ENCODE measurements at places on chromosomes 3 and 15.
A peak's percentile ranks its signal among the peaks of the same experiment; 100 is the strongest.

DNA sequence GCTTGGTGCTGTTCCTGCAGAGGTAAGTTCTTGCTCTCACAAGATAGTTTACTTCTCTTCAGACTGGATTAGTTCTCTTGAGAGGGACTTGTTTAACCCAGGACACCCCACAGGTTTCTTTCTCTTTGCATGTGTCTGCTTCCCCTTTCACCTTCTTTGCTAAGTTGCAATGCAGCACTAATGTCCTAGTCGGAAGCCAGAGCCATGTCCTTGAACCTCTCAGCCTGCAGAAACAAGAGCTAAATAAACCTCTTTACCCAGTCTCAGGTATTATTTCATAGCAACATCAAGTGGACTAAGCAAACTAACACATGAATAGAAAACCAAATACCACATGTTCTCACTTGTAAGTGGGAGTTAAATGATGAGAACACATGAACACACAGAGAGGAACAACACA is 915.2 kb downstream of the NSUN3 start:
- no peak for DNase-seq

DNA sequence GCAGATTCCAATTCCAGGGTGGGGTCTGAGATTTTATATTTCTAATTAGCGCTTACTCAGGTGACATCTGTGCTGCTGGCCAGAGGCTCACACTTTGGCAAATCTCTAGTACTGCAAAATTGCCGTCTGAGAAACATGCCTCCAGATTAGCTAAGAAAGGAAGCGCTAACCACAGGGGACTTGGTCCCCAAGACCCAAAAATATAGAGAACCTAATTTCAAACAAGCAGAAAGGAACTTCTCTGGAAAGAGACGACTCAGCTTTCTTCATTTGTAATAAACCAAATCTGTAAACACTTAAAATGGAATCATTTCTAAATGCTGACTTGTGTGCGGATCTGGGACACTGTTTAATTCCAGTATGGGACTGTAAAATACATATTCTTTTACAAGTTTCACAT is 55.7 kb downstream of the B3GNT5 start:
- DNase-seq: no peak

DNA sequence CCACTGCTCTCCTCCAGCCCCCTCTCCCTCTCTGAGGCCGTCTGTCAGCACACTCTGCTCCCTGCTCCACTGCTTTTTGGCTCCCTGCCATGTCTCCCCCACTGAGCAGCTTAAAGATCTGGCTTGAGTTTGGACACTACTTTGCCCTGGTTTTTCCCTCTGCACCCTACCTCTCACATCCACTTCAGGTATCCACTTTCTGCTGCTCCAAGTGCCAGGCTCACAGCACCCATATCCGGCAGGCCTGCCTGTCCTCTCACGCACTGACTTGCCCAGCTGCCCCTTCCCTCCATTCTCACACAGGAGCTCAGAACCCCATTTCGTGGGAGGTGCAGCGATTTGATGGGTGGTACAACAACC is 3.7 kb downstream of the DUOX1 start:
- no peak for DNase-seq

GRCh38 chr3:26292780-26293179 is 329.8 kb upstream of the LRRC3B start:
- no peak for DNase-seq

DNA sequence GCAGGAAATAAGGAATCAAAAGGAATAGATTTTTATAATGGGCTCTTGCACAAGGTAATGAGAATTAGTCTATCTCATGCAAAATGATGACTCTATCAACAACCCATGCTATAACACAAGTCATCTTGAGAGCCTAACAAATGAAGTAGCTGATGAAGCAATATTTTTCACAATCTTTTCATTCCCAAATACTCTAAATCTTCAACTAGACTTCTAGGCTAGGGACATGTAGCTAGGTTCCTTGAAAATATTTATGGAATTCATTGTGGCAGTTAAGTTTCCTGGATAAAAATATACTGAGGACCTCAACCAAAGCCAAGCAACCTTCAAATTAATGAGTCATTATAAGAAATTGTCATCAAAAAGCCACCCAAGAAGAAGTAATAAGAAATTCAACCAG is 55.4 kb downstream of the DCBLD2 start:
- no peak for DNase-seq

- DNase-seq: no peak
Measured at GRCh38 chr3:61541694-61542093, 19.7 kb upstream of the PTPRG start.

GRCh38 chr3:9165421-9165820 is 84.0 kb downstream of the SRGAP3 start:
- DNase-seq: no peak

- DNase-seq: peak; percentile 64
Measured at GRCh38 chr3:186746008-186746407, 28.8 kb downstream of the KNG1 start.

- no peak for DNase-seq
Measured at GRCh38 chr3:45413172-45413765, 24.9 kb downstream of the LARS2 start.

DNA sequence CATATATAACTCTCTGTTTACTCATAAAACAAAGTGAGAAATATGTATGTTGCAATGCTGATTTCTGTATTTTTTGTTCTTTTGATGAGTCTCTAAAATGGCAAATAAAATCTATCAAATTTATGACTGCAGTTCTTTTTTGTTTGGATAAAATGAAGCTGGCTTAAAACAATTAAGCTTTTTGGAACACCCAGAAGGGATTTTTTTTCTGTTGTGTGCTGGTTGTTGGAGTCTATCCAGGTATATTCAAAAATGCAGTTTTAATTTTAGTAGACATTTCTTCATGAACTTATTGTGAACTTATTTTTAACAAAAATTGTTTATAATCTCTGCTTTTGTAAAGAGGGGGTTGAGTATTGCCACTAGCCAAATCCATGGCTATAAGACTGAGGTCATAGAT is 405.5 kb downstream of the RAP2B start:
- no peak for DNase-seq

GRCh38 chr15:101134780-101135179 is 117.1 kb downstream of the CHSY1 start:
- DNase-seq: no peak

DNA sequence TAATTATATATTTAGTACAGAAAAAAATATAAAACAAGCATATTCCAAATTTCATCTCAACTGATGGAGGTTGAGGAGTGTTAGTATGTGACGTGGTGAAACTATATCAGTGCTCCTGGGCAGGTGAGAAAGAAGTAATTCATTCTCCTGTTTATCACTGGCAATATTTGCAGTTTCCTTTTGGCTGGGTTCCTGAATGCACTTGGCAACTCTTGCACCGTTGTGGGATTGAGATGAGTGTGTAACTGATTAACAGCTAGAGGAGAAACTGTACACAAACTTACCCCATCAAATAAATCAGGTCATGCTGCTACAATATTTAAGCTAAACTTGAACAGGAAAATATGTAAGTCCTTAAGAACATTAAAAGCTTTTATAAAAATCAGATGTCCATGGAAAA is 2.1 kb upstream of the ATP13A4 start:
- DNase-seq: no peak

DNA sequence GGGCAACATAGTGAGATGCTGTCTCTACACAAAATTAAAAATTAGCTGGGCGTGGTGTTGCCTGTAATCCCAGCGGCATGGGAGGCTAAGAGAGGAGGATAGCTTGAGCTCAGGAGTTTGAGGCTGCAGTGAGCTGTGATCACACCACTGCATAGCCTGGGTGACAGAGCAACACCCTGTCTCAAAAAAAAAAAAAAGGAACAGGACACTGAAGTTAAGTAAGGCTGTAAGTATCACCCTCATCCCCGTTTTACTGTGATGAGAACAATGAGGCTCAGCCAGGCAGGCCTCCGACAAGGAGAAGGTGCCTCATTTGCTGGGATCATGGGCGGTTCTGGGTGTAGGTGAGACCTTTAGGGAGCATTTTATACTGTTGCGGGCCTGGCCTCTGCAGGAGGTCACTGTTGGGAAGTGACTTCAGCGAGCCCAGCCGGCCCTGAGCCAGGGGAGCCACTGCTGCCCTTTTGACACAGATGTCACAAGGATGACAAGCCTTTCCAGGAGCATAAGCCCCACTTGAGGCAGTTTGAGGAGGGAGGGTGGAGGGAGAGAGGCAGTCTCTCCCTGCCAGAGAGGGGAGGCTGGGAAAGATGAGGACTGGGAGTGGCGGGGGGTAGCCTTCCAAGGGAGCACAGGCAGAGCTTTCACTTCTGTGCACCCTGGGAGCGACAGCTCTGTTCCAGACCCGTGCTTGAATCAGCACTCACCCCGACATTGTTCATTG is 30.8 kb downstream of the IRAK2 start:
- no peak for DNase-seq

DNA sequence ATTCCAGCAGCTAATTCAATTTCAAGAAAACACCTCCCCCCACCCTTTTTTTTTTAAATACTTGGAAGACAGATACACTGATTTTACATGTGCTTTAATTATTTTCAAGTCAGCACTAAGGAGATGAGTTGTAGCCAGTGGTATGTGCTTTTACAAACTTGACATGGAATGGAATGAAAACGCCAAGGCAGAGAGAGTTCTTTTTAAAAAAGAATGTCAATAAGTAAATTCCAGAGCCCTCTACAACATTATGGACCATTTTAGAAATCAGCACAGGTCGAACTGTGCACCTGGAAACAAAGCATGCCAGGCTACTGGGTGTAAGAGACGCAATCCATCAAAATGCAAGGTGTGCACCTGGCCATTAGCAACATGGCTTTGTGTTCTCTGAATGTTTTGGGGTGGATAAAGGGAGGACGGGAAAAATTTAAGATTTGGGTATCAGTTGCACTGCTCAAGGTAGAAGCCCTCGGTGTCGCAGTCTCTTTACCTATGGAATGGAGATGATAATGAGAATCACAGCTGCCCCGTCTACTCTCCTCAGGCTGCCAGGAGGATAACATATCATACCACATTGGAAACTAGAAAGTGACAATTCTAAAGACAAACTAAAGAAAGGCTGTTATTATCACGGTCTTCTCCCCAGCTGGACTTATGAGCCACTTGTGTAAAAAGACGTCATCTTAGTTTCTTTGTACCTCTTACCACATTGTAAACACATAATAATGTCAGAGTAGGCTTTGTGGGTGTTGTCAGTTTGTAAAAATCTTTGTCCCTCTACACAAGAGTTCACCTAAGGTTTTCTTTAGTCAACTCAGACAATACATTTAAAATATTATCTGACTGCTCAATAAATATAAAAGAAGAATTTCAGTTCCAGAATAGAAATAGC is 107.4 kb upstream of the PRICKLE2 start:
- DNase-seq: no peak

DNA sequence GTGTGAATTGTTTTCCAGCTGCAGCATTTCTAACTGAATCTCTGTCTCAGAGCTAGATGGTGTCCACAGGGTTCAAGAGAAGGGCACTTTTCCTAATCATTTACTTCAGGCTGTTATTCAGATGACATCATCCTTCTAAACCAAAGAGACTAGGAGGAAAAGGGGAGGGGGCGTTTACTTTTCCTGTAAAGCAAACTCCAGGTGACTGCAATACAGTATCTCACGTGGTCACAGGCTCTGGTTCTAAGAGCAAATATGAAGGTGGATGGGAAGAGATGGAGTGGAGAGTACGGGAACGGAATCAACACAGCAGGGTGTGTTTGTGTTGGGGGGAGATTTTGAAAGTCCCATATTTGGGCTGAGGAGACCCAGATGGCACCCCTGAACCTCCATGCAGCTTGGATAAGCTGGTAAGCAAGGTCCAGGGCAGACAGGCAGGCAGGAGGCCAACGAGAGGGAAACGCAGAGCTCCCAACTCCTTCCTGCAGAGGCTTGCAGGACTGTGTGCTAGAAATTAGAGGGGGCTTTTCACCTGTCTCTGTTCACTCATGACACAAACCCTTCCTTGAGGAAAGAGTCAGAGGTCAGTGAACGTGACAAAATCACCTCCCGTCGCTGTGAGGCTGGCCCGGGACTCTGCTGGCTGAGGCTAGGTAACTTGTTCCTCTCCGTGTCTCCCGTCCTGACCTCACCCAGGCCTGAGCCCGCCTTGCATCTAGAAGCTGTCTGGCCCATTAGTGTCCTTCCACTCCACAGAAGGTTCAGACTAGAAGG is 151.2 kb downstream of the OPA1 start:
- no peak for DNase-seq

GRCh38 chr15:60362321-60363086 is 35.3 kb downstream of the ANXA2 start:
- DNase-seq: peak; percentile 80

DNA sequence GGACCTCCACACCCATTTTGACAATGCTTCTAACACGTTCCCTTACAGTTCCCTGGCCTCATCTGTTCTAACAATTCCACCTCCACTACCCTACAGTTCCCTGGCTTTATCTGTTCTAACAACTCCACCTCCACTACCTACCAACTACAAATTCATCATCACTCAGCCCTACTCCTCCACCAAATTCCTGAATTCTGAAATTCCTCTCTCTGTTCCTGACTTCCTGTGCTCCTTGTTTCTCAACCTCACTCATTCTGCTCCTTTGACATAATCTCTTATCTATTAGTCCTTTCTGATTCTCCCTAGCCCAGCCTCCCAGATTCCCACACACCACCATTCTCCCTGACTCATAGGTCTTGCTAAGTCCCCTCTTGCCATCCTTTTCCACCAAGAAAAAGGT is 22.5 kb downstream of the UPK1B start:
- no peak for DNase-seq

DNA sequence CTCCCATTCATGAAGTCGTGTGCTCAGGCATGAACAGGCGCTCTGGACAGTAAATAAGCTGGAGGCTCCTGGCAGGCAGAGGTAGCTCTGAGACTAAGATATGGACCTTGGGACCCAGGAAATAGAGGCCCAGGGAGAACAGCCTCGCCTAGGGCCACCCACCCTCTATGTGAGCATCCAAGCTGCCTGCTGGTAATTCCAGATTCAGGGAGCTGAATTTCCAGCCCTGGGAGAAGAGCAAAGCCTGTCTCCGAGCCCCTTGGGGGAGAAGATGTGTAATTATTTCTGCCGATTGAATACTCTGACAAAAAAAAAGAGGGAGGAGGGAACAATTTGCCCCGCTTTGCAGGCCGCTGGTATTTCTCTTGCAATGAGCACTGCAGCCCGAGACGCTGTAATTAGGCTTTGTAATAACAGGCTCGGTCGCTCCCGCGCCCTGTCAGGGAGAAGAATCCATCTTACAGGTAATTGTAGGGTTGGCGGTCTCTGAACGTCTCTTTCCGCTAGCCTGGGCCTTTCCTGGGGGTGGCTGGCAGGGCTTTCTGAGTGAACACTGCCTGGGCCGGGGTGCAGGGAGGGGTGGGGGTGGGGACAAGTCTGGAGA is 131.5 kb downstream of the WNT7A start:
- no peak for DNase-seq

All from brain microvascular endothelial cell (primary cell).